ENCODE measurements at places on chromosomes 12 and 14. TPM values are rescaled to one million over a fixed set of nuclear protein-coding genes. Genes with fewer than 3 reads are reported as not detected.

SYNDIG1L gene
- not detected for total RNA-seq

LYZ gene
- 32.8 TPM for total RNA-seq

KCNA5 gene
- total RNA-seq: 3.7 TPM

TAC3 gene
- not detected for total RNA-seq

RFX4 gene
- total RNA-seq: 0.21 TPM

ST8SIA1 gene
- 10.2 TPM for total RNA-seq

GPRC5D gene
- not detected for total RNA-seq

RNASE3 gene
- total RNA-seq: not detected

NOS1 gene
- total RNA-seq: 21.2 TPM

FMNL3 gene
- 29.4 TPM for total RNA-seq

JKAMP gene
- 77.8 TPM for total RNA-seq

RASAL1 gene
- total RNA-seq: 3.8 TPM

GLIPR1L1 gene
- not detected for total RNA-seq

MDM1 gene
- total RNA-seq: 21.2 TPM

KRT85 gene
- total RNA-seq: not detected

KIF26A gene
- 14.0 TPM for total RNA-seq

LIN7A gene
- 4.3 TPM for total RNA-seq

KRT74 gene
- 0.10 TPM for total RNA-seq

All from tongue (tissue), 3 donors.